ENCODE measurements at places on chromosomes 5 and 9.

DNA sequence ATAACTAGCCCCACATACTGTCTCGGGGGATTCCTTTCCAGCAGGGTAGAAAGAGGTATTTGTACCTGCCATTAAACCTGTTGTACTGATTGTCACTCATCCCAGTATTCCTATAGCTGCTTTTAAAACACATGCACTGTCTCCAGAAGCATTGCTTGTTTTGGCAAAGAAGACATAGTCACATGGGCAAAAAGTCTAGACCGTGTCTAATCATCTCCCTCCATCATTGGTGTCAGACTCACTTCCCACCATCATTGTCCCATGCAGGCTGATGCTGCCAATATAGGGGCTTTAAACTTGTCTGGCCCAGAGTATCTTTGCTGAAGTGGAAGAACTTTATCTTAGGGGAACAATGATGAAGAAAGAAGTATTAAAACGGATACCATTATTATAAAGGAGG is 12.6 kb downstream of the DNAJC21 start:
- DNase-seq: no peak

DNA sequence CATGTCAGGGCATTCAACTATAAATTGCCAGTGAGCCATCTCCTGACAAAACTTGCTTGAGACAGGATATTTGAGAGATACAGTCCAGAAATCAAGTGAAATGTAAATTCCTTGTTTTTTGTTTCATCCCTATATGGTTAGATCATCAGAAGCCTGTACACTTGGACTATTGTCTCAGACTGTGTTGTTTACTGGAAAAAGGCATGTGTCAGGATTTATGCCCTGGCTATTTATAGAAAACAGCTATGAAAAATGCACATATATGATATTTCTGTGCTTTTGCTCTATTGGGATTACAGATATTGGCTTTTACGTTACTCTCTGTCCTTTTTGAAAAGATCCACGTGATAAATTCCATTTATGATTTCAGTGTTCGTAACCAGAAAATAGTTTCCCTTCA is 44.2 kb downstream of the IL31RA start:
- DNase-seq: no peak

GRCh38 chr5:159163701-159164046 is 45.7 kb downstream of the RNF145 start:
- no peak for DNase-seq

DNA sequence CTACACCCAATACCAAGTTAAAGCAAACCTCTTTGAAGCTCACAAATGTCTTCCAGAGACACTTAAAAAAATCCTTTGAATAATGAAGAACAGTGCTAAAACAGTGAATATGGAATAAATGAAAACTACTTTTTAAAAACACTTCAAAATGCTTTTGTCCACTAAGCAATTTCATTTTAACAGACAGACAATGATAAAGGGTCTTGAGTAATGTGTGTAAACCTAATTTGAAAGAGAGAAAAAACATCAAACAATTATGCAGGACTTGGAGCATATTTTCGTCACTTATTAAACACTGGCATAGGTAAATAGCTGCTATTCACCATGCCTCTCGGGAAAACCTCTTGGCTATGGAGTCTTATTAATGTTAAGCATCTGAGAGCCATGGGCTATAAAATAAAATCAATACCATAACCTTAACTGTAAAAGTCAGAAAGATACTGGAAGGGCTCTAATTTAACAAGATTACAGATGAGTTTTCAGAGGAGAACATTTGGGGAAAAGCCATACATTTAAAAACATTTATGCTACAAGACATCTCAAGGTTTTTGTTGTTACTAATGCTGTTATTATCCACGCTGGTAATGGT is 177.8 kb downstream of the NFIB start:
- no peak for DNase-seq

DNA sequence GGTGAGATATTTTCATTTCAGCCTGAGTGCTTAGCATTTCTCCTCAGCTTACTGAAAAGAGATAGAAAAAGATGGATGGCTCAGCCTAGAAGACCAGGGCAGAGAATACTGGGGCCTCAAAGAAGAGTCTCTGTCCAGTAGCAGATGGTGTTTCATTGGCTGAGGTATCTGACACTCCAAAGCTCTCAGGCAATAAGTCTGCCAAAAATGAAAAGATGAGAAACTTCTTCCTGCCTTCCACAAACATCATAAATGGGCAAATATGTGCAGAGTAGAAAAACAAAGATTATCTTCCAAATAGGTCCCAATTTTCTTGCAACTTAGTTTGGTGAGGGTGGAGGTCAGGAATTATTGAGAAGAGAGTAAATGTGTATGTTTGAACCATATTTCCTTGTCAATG is 87.4 kb upstream of the ICE1 start:
- no peak for DNase-seq

DNA sequence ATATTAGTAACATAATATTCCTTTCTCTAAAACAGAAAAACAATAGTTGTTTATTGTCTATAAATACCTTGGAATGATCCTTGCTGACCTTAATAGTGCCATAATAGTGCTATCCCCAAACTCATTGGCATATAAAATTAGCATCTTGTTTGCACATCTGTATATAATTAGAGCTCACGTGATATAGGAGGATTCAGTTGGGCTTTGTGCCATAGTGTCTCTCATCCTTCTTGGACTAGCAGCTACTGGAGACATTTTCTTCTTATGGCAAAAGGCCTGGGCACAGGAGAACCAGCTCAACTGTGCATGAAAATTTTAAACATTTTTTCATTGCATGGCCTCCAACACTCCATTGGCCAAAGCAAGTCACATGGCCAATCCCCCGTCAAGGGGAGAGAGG is 342.5 kb downstream of the SPATA31D1 start:
- no peak for DNase-seq

DNA sequence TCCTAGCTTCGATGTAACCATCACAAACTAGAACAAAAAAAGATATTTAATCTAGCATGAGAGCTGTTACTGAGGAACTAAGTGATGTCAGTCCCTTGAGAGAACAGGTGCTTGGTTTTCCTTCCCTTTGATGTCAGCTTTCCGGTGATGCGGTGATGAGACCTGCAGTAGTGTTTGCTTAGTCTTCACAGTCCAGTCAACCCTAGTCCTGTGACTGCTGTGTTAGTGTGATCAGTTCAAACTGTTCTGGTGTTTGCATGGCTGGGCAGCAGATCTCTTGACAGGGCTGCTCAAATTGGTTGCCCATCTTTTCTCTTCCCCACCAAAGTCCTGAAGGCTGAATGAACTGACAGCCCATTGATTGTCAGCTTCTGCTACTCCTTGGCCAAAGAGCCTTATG is 608.6 kb upstream of the DAB2 start:
- DNase-seq: peak; percentile 29

DNA sequence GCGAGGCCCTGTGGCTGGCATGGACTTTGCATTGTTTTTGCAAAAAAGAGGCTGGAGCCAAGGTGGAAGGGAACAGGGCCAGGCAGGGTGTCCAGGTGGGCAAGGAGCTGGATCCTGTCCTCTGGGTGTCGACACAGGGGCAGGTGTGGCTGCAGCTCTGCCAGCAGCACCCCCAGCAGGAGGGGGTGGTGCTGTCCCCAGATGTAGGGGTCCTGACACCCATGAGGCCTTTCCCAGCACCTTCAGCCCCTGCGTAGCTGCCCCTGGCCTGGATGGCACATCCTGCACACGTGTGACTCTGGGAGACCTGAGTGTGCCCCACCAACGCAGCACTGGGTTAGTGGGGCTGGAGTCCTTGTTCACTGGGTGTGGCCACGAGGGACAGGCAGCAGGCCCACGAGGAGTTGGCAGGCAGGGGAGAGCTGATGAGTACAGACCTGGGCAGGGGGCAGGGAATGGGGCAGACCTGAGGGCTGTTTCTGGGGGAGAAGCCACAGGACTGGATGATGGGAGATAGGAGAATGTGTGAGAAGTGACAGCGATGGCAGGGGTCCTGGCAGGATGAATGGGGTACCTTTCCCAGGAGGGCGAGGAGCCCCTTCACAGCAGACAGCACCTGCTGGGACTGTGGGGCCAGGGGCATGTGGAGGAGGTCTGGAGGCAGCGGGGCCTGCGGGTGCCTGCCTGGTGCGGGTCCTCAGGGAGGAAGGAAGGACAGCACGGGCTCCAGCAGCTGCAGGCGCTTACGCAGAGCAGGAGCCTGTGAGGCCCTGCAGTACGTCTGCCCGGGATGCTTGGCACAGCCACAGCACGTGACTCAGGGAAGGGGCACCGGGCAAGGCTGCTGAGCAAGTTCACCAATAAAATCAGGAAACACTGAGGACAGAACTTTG is 3.6 kb upstream of the RASGEF1C start:
- DNase-seq: no peak

GRCh38 chr9:20526500-20527319 is 95.6 kb downstream of the MLLT3 start:
- DNase-seq: peak; percentile 43

GRCh38 chr9:136644593-136645351 is 17.9 kb upstream of the EGFL7 start:
- DNase-seq: peak; percentile 66

All from GM12865 (cell line).